Bone marrow (tissue), 2 donors: ENCODE measurements at places on chromosomes 1 and 21.

- DNase-seq = no peak
Observed at GRCh38 chr1:51526248-51526647, 7.2 kb upstream of the EPS15 start.

DNA sequence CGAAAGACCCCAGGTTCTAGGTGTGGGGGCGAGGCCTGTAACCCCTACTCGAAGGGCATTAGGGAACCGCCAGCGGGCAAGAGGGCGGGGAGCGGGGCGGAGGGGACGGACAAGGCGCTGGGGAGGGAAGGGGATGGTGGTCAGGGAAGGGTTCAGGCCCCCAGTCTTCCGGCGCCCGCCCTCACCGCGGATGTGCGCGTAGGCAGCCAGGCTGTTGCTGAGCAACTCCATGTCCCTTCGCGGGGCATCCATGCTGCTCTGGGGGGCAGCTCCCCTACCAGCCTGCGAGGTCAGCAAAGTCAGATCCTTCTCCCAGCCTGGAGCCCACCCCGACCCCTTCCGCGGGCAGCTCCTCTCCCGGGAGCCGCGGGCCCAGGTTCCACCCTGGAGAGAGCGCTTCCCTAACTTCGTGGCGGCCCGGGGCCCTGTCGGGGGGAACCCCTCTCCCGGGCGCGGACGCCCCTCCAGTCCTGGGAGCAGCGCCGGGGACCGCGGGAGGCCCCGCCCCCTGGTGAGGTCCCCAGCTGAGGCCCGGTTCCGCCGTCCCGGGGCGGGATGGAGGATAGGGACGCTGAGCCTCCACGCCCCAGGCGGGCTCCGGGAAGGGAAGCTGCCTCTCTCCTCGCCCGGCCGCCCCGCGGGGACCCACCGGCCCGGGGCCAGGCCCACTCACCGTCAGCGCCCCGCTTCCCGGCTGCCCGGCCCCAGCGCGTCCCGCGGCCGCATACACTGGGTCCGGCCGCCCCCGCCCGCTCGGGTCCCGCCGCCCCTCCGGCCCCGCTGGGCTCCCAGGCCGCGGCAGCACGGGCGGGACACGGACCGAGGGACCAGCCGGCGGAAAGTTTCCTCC lies 434 bp downstream of the EVA1B start:
- no peak for DNase-seq

DNA sequence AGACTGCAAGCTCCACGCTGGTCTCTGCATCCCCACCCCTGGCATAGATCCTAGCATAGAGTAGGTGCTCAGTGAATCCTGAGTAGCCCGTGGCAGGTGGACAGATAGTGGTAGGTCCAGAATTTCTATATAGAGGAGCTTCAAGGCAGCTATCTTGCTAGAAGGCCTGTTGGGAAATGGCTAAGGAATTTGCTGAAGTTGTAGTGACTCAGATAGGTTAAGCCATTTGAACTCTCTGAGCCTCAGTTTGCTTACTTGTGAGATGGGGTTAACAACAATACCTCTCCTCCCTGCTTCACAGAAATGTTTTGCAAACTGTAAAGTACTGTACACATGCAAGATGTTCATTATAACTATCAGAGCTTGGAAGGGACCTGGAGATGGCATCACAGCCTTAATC lies 23.4 kb upstream of the EPHB2 start:
- no peak for DNase-seq

- no peak for DNase-seq
Observed at GRCh38 chr1:244583358-244583982, 69.5 kb upstream of the DESI2 start.

DNA sequence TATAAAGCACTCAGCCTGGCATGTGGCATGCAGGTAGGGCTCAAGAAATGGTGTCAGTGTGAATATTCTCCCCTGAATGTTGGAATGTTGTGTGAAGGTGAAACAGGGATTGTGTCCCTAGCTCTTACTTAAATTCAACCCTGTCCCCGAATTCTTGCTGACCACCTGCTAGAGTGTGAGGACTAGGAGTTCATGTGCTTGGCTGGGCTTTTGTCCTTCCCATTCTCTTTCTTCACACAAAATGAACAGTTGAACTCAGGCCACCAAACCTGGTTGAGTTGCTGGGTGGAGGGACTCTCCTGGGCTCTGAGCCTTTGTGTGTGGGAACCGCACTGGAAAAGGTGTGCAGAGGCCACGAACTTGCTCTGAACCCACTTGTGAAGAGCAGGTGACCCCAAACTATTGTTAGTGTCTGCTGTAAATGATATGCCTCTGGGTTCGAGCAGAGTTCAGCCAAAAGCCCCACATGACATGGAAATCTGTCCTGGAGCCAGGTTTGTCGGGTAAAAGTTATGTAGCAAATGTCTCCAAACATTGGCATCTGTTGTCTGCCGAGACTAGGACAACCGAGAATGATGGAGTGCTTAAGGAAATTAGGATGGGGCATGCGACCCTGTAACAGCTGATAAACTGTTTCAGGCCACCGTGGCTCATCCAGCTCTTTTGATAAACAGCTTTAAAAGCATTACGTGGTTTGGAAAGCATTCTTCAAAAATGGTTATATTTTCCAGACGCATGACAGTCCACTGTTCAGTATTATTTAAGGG lies 144.2 kb downstream of the DHRS3 start:
- no peak for DNase-seq

GRCh38 chr1:175600721-175601440 lies 142.5 kb downstream of the TNR start:
- no peak for DNase-seq

GRCh38 chr1:20594746-20595145 lies 5.8 kb downstream of the CDA start:
- DNase-seq = no peak

GRCh38 chr1:186055846-186056245 lies 319.2 kb downstream of the TPR start:
- no peak for DNase-seq

GRCh38 chr1:201721082-201722049 lies 107.6 kb upstream of the IPO9 start:
- DNase-seq = no peak

GRCh38 chr21:38498057-38498833 lies at the start of gene ERG:
TSS of gene ERG (minus strand) at chr21:38498477. CDS start at chr21:38498380, 97 bp downstream.
- no peak for DNase-seq

DNA sequence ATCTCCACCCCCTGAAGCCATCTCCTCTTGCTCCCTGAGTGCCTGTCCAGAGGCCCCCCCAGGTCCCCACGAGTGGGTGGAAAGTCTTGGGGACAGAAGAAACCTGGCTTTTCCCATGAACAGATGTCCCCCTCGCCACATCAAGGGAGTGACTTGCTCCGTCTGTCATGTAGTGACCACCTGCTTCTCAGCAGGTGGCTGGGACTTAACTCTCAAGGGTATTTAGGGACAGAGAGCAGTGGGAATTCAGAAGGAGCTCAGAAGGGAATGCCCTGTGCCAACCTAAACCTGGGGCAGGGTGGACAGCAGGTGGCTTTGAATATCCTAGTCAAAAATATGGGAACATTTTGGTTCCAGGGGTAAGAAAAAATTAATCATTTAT lies 139.8 kb downstream of the PRDM16 start:
- DNase-seq = no peak

DNA sequence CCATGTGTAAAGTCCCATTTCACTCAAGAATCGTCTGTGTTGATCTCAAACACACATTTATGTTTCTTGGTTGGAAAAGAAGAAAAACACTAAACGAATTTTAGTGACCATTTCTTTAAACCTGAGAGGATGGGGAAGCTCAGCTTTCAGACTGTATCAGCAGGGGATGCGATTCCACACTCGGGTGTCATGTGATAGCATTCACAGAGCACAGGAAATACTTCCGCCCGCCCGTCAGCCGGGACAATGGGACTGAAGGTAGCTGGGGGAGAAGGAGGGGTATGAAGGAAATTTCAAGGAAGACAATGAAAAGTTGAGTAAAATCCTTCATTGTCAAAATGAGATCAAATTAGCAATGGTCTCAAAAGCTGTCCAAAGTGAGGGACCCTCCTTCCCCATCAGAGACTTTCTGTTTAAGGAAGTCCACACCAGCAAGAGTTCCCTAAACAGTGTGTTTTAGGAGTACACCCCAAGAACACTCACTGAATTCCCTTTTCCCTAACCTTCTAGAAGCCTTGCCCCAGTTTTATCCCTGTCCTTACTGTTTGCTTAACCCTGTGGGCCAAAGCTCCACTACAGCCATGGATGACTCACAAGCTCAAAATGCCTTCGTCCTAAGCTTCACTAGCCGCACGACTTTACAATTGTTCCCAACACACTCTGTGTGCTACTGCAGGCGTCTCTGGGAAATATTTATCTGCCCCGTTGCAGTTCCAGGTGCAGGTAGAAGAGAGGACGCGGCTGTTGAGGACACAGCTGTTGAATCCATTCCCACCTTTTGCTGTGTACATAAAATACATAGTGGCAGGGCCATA lies 51.4 kb upstream of the SIM2 start:
- DNase-seq = no peak

GRCh38 chr1:25011275-25011674 lies 81.2 kb upstream of the RUNX3 start:
- DNase-seq = no peak

DNA sequence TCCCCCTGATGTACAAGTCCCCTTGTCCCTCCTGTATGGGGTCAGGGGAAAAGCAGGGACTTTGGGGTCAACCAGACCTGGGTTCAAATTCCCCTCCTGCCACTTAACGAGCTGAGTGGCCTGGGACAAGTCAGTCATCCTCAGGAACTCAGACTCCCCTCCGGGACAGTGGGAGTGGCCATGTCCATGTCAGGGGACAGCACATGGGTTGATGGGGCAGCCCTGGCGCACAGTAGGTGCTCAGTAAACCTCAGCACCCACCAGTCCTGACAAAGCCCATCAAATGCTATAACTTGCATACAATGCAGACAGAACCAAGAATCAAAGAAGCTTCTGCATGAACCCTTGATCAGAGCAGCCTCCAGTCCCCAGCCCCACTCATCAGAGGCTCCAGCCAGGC lies 30.0 kb downstream of the MATN1 start:
- no peak for DNase-seq
